Activated CD4-positive, alpha-beta T cell treated with anti-CD3 and anti-CD28 coated beads for 24 hours (primary cell): ENCODE measurements at places on chromosomes 13 and 19.

GRCh38 chr19:48149430-48149829 is 20.7 kb downstream of the LIG1 start:
- DNase-seq: no peak

GRCh38 chr19:29569038-29569911 is 36.8 kb upstream of the POP4 start:
- DNase-seq: no peak

GRCh38 chr19:13016628-13017305 is 21.5 kb downstream of the NFIX start:
- no peak for DNase-seq

DNA sequence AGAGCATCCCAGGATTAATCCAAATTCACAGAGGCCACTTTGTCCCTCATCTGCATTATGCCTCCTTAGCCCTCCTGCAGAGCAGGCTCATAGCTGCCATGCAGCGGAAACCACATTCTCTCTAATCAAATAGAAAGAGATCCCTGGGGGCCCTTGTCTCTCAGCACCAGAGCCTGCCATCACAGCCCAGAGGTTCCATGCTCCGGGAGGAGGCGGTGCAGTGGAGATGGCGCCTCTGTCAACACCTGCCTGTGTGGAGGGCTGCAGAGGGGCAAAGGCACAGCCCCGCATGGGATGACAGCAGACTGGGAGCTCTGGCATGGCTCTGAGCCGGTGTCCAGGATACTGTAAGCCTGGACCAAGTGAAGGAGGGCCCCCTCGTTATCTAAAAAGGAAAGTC is 111.3 kb downstream of the SLC7A1 start:
- DNase-seq: no peak

- no peak for DNase-seq
Observed at GRCh38 chr19:15426485-15427349, 7.9 kb upstream of the AKAP8L start.

- DNase-seq: peak; percentile 51
Observed at GRCh38 chr19:1811942-1812425, at the start of gene ATP8B3. ATP8B3 (minus strand) TSS chr19:1812276; CDS start chr19:1811736, 540 bp downstream.

GRCh38 chr13:37075164-37075563 is 15.7 kb upstream of the SUPT20H start:
- DNase-seq: no peak

- DNase-seq: no peak
Observed at GRCh38 chr19:41955521-41955920, 3.6 kb downstream of the RABAC1 start.

DNA sequence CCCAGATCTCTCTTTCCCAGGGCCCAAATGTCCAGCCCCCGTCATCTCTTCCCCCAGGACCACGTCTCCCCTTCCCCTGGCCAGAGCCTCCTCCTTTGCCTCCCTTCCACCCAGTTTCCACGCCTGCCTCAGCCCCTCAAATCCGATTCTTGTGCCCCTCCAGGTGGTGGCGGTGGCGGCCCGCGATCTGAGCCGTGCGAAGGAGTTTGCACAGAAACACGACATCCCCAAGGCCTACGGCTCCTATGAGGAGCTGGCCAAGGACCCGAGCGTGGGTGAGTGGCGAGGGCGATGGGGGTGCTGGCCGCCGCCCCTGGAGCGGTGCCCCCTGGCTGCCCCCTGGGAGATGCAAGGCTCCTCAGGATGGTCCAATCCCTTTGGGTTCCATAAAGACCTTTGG is 1.3 kb downstream of the DHDH start:
- no peak for DNase-seq

- DNase-seq: no peak
Observed at GRCh38 chr19:1063030-1063908, 3.7 kb upstream of the ARHGAP45 start.

GRCh38 chr19:39303373-39304184 is 7.4 kb downstream of the IFNL1 start:
- no peak for DNase-seq

DNA sequence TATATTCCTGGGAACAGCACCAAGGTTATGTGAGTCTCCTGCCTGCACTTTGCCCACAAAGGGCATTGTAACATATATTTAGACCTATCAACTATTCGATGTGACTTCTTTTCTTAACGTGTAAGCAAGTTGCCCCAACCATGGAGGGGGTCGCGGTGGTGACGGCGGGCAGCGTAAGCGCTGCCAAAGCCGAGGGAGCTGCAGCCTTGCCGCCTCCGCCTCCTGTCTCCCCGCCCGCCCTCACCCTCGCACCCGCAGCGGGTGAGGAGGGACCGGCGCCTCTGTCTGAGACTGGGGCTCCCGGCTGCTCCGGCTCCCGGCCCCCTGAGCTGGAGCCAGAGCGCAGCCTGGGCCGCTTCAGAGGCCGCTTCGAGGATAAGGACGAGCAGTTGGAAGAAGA is 59.0 kb downstream of the ZNF676 start:
- DNase-seq: no peak

DNA sequence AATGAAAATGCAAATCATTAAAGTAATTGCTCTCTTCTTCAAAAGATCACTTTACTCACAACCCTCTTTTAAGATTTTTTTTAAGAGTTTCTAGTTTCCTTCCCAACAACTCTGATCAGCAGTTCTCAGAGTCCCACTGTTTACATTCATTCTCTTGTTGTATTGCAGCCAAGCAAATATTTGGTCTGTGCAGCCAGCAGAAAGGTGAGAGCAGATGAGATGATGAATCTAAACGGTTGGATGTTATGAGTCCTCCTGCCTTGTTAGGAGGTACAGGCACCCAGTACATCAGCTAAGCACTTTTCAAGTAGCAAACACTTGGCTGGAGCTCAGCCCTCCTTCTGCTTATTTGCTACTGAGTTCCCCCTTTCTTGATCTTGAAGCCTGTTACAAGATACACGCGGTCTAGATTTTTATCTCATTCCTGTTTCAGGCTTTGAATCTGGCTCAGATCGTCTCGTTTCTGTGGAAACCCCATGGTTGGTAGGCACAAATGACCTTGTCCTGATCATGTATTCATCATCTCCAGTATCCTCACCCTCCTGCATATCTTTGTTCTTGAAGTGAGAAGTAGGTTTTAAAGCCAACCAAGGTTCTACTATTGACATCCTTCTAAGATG is 300.7 kb downstream of the DCT start:
- DNase-seq: no peak

GRCh38 chr13:75384879-75385707 is 96.9 kb downstream of the TBC1D4 start:
- DNase-seq: no peak

GRCh38 chr13:99303863-99304521 is 3.2 kb downstream of the GPR183 start:
- peak; percentile 51 for DNase-seq

DNA sequence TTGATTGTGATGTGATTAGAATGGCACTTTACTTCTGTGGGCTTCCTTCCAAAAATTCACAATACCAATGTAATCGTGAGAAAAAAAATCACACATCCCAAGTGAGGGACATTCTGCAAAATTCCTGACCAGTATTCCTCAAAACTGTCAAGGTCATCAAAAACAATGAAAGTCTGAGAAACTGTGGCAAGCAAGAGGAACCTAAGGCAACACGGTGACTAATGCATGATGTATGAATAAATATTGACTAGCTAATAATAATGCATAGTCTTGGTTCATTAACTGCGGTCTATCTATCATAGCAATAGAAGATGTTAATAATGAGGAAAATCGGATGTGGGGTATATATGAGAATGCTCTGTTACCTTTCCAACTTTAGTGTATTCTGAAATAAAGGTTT is 159.0 kb downstream of the RFC3 start:
- no peak for DNase-seq

DNA sequence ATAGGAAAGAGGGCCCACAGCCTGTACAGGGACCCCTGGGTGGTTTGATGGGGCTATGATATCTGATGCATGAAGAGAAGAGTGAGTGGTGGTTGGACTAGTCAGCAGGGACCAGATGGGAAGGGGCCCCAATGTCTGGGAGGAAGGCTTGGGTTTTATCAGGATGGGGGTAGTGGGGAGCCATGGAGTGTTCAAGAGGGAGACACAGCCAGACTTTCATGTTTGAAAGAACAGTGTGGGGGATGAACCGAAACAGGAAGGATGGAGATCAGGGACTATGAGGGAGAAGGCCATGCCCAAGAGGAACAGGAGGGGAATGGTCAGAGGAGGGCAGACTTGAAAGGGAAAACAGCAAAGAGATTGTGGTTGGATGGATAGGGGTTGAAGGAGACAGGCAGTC is 63.1 kb downstream of the UNC13A start:
- DNase-seq: no peak

- no peak for DNase-seq
Observed at GRCh38 chr19:35316560-35316959, 12.4 kb upstream of the CD22 start.

DNA sequence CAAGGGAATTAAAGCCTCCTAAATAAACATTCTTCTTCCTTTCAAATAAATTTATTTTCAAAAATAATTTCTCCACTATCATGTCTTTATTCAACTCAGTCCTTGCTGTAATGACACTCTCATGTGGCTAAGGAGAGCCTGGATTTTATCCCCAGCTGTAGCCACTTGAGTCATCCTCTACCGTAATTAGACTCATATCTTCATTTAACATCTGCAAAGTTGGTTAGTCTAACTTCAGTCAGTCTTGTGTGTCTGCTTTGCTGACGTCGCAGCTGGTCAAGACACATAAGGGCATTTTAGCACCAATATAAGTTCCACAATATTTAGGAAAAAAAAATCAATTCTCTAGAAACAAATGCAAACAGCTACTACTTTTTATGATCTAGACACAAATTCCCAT is 776.4 kb upstream of the ATXN8OS start:
- DNase-seq: no peak

DNA sequence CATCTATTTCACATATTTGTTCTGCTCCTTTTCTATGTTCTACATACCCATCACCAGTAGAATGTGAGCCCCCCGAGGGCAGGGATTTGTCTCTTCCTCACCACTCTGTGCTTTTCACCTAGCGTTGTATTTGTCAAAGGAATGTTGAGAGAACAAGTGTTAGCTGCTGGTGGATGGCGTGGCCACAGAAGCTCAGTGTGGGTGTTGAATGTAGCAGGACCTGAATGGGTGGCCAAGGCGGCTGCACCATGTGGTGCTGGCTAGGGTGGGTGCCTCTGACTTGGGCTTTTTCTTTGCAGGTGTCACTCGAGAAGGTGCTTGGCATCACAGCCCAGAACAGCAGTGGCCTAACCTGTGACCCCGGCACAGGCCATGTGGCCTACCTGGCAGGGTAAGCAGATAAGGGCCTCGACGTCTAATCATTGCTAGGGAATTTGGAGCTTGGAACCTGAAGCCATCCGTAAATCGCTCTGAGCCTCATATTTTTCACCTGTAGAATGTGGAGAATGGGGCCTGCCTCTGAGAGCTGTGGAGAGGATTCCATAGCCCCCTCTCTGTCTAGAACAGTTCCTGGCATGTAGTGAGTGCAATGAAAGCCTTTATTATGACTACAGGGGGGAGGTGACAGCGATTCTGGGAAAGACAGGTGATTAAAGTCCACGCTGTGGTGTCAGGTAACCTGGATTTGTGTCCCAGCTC is 3.9 kb downstream of the WDR62 start:
- no peak for DNase-seq

- DNase-seq: no peak
Observed at GRCh38 chr19:11814700-11815035, 595 bp downstream of the ZNF440 start.

GRCh38 chr13:24183741-24184182 is 23.2 kb downstream of the SPATA13 start:
- no peak for DNase-seq

GRCh38 chr13:37168926-37169325 is 63.5 kb upstream of the CSNK1A1L start:
- no peak for DNase-seq

GRCh38 chr19:32018014-32018413 is 327.4 kb upstream of the ZNF507 start:
- no peak for DNase-seq

- no peak for DNase-seq
Observed at GRCh38 chr19:4380254-4380727, 20.1 kb downstream of the SH3GL1 start.
